ENCODE measurements at places on chromosomes 6 and 20.

DNA sequence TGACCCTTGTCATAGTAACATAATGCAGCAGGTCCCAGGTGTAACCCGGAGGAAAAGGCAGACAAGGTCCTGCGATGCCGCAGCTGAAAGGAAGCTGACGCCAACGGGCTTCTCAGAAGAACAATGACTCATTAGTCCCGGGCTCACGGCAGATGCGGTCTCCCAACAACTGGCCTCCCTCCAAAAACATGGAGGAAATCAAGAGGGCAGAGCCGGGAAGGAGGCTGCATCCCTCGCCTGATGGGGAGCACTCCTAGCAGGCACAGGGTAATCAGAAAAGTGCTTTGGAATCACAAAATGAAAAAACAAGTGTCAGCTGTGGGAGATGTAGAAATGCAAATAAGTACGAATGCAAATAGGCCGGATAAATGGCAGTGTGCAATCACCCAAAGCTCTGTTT lies 165.2 kb upstream of the AGPAT4 start:
- peak; percentile 89 for DNase-seq

DNA sequence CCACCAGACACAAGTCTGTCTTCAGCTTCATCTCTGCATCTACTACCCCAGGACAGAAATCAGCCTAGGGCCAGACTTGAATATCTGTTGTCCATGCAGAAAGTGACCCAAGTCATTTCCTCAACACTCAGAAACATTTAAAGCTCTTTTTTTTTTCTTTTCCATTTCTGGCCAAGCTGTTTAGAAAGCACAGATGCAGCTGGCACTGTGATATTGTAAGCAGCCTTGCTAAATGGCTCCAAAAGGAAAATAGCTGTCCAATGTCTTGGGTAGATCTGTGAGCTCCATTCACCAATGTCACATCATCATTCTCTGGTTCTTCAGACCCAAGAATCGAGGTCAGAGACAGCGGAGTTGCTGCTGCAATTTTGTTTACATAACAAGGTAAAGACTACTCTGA lies 174.2 kb downstream of the PDE7B start:
- DNase-seq: no peak

GRCh38 chr6:37207903-37208456 lies 38.0 kb downstream of the PIM1 start:
- DNase-seq: peak; percentile 69

- no peak for DNase-seq
Observed at GRCh38 chr6:15615802-15616201, 47.0 kb downstream of the DTNBP1 start.

DNA sequence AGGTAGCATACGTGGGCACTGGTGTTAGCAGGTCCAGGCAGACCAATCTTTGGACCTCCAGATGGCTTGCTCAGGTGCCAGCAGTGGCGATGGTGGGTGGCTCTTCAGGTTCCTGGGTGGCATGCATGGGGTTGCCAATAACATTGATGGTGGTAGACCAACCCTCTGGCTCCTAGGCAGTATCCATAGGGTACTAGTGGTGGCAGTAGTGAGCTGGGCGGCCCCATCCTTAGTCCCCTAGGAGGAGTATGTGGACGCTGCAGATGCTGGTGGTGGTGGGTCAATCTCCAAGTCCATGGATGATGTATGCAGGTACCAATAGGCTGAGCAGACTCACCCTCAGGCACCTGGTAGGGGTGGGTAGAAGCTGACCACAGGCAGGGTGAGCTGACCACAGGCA lies 70.6 kb downstream of the ZC2HC1B start:
- DNase-seq: no peak

DNA sequence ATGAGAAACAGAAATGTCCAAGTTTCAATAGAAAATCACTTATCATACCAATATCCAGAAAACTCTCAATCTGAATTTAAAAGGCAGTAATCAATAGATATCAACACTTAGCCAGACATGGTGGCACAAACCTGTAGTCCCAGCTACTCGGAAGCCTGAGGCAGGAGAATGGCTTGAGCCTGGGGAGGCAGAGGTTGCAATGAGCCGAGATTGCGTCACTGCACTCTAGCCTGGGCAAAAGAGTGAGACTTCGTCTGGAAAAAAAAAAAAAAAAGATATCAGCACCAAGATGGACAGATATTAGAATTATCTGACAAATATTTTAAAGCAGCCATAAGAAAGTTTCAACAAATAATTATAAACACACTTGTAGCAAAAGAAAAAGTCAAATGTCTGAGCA lies 47.0 kb downstream of the TCP11 start:
- DNase-seq: no peak

- DNase-seq: no peak
Observed at GRCh38 chr6:106138151-106138550, 52.0 kb downstream of the PRDM1 start.

DNA sequence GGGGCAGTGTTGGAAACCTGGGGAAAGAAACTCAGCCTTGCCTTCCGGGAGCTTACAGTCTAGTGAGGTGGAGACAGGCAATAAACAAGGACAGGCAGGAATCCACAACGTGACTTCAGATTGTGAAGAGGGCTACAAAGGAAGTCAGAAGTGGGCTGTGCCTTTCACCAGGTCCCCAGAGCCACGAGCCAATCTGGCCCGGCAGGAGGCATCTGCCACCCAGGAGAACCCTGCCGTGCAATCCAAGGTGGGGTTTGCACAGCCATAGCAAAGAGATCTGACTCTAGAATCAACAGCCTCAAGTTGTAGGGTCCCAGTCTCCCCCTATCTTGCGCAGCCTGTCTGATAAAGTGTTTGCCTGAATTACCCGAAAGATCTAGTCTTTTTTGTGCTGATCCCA lies 5.5 kb downstream of the SLC32A1 start:
- no peak for DNase-seq

- no peak for DNase-seq
Observed at GRCh38 chr20:61644378-61645076, 392.5 kb downstream of the CDH4 start.

DNA sequence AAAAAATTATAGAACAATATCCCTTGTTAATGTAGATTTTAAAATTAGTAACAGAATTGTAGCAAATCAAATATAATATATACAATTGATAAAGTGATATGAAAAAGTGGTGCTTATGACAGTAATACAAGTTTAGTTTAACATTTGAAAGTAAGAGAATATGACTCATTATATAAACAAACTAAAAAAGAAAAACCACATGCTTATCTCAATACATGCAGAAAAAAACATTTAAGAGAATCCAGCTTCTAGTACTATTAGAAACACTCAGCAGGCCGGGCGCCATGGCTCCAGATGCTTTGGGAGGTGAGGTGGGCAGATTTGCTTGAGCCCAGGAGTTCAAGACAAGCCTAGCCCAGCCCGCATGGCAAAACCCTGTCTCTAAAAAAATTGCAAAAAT lies 60.7 kb upstream of the LAMA2 start:
- no peak for DNase-seq

- no peak for DNase-seq
Observed at GRCh38 chr6:87701344-87701675, 723 bp downstream of the AKIRIN2 start.

DNA sequence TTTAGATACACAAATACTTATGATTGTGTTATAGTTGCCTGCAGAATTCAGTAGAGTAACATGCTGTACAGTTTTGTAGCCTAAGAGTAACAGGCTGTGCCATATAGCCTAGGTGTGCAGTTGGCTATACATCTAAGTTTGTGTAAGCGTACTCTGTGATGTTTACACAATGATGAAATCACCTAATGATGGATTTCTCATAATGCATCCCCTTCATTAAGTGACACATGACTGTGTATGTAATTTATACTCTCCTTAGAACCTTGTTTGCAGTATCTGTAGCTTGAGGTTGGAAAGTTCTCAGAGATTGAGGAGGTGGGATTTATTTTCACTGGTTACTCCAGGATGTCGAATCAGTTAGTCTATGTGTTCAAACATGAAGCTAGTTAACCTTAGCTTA lies 67.0 kb upstream of the TMEM30A start:
- DNase-seq: no peak

DNA sequence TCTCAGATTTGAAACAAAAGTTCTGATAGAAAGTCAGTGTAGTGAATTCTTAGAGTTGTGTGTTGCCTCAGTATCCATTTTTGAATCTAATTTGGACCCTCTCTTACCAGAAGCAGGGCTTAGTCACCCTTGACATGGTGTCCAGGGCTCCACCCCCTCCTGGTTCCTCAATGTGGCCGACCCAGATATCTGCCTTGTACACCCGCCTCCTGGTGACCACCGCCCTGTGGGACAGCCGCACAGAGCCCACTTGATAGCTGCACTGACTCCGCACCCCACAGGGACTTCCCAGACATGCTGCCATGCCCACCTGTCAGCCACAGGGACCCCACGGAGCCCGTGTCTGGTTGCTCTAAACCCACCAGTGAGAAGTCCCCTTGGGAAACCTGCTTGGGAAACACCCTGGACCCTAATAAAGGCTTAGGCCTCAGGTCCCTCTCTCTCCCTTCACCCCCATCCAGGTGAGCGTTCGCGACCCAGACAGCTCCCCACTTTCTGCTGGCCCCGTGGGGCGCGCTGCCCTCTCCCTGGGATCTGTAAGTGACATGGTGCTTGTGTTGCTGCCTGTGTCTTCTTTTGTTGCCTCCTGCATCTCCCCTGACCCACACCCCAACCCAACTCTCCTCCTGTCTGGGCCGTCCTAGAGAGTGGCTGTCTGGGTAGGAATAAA lies 47.2 kb upstream of the SYNDIG1 start:
- no peak for DNase-seq

DNA sequence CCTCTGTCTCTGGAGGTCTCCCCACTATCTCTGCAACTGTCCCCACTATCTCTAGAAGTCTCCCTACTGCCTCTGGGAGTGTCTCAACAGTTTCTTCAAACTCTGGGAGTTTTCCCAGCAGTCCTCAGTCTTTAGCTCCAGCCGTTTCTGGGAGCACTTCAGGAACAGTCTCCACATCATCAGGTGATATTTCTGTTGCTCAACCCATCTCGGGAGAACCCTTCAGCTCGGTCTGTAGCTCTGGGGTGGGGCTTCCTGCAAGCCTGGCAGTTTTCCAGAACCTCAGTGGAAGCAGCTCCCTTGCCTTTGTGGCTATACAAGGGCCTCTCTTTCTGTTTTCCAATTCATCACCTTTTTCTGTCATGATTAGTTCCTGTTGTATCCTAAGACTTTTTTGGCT lies 3.0 kb upstream of the SFTA2 start:
- DNase-seq: no peak

DNA sequence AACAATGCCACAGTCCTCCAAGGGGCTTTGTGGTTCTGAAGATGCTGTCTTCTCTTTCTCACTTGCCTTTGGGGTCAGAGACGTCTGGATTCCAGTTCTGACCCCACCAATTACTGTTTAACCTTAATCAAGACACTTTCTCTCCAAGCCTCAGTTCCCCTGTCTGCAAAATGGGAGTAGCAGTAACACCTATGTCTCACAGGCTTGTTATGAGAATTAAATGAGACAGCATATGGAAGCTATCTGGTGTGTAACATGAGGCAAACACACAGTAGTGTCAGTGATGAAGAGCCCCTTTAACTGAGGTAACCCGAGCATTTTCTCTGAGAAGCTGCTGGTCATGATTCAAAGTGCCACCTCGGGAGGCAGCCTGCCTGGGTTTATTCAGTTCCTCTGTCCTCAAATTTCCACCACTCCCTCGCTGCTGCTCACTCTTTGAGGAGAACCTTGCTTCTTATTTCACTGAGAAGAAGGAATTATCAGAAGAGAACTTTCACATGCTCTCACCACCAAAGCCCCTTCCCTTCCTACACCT lies 11.7 kb downstream of the PPIL1 start:
- no peak for DNase-seq

DNA sequence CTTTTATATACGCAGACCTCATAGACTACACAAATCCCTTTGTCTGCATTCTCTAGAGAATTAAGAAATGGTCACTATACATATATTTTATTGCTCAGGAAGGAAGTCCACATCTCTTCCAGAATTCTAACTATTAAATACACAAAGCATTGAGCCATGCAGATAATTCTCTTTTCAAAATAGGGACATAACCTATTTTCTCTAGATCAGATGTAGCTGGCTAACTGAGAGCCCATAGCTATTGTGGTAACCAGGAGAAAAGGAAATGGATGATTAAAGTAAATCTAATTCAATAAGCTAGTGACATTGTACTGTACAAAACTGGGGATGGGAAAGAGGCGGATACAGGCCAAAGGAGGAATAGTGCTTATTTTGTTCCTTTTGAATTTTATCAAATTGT lies 137.2 kb downstream of the BACH2 start:
- no peak for DNase-seq

- no peak for DNase-seq
Observed at GRCh38 chr20:11869641-11870040, 48.1 kb upstream of the BTBD3 start.

- no peak for DNase-seq
Observed at GRCh38 chr6:26122005-26122388, 34.8 kb downstream of the HFE start.

DNA sequence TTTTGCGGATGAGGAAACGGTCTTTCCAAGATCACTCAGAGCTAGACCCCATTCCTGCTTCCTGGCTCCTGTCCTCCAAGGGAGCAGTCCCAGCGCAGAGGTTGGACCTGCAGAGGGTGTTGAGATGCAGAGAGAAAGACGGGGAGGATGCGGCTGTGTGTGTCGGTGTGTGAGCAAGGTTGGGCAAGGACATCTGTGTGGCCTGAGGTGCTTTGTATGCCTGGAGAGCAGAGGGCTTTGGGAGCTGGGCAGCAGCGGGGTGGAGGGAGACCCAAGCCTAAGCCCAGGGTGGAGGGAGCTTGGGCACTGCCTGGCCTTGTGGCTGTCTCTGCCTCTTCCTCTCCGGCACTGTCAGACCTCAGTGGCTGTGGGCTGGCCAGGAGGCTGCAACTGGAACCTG lies 147.4 kb upstream of the RNF24 start:
- no peak for DNase-seq

DNA sequence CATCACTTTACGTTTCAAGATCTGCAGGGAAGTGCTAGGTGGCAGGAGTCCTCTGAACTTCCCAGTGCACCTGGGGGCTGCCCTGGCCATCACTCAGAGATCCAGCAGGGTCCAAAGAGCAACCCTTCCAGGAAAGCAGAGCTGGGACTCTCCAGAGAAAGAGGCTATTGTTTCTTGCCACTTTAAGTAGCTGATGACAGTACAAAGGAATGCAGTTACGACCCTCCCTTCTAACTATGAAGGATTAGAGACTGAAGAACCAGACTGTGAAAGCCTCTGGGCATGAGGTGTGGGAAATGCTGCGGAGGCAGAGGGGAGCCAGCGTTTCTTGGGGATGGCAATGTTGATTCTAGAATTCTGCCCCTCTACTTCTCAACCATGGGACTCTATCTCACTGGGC lies 189.1 kb upstream of the SUPT3H start:
- peak; percentile 49 for DNase-seq

DNA sequence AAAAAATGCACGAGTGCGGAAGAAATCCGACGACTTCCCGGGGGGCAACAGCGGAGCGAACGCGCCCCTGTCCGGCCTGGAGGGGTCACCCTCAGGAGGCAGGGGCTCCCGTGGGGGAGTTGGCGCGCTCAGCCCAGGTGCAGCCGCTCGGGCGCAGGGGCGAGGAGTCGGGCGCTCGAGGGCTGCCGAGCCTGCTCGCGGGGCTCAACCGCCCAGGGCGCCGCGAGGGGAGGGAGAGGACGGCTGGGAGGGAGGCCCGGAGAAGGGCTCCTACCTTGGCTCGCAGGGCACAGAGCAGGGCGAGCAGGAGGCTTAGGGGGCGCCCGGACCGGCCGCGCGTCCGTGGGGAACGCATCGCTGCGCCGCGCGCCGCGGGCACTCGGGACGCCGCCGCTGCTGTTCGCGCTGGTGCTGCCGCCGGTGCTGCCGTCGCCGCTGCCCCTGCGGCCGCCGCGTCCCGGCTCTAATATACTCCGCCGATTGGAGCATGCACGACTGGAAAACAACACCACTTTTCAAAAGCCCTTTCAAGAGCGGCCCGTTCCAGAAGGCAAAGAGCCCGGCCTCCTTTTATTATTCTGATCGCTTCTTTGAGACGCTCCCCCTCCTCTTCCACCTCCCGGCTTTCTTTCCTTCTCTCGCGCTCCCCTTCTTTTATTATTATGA lies 490 bp downstream of the JAG1 start:
- no peak for DNase-seq

All from fibroblast of skin of right quadriceps (primary cell).